ENCODE measurements at places on chromosomes 11 and 22.

- no peak for DNase-seq
These were observed 491.2 kb upstream of the LRRC4C start for GRCh38 chr11:41950470-41951143.

DNA sequence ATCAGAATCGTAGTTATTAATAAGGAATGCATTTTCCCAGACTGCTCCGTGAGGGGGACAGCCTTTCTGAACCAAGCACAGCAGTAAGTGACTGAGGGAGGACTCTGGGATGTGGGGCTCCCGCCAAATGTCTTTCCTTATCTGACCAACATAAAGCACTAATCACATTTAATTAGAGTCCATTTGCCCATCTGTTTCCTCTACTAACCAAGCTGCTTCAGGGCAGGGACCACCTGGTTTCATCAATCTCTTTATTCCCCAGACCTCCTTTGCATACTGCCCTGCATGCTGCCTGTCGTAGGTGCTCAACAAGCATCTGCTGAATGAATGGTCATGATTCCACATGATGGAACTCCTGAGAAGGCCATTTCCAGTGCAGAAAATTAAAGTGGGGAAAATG lies 29.4 kb downstream of the SMCO4 start:
- no peak for DNase-seq

DNA sequence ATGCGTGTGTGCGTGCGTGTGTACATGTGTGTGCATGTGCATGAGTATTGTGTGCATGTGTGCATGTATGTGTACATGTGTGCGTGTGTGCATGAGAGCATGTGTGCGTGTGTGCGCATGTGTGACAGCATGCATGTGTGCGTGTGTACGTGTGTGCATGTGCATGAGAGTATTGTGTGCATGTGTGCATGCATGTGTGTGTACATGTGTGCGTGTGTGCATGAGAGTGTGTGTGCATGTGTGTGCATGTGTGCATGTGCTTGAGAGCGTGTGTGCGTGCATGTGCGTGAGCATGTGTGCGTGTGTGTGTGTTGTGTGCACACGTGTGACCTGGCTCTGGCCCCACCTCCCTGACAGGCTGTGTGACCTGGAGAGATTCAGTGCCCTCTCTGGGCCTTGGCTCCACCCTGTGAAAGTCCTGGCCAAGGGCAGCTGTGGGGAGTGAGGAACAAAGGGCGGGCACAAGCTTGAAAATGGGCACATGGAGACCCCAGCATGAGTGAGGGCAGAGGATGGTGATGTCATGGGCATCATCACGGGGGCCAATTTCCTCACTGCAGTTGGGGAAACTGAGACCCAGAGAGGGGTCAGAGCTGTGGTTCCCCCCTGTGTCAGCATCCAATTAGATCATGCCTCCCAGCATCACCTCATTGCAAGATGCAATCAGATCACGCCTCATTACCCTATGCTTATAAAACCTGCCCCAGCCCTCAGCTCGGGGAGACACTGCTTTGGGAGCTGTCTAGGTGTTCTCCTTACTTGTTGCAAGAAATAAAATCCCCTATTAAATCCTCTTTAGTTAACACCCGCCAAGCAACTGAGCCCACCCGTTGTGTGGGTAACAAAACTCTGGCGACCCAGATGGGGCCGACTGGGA lies 658 bp downstream of the ACY3 start:
- DNase-seq = no peak

DNA sequence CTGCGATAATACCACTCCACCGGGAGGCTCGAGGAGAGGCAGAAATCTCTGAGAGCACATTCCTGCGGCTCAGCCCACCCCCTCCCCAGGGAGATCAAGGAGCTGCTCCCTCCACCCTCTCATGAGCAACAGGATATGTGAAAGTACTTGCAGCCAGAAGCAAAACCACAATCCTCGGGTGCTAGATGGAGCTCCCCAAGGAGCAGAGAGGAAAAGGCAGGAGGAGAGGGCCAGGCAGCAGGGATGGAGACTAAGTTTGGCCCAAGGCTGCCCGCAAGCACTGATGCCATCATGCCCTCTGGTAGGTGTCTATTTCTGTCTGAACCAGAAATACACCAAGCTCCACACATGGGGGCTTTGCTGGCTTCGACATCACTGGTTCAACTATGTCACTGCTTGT lies 22.3 kb downstream of the VPS37C start:
- DNase-seq = no peak

GRCh38 chr11:64844330-64845128 lies at the start of gene CDC42BPG:
CDC42BPG (minus strand) TSS chr11:64844653; CDS start chr11:64844569, 84 bp downstream.
- DNase-seq = peak; percentile 50

DNA sequence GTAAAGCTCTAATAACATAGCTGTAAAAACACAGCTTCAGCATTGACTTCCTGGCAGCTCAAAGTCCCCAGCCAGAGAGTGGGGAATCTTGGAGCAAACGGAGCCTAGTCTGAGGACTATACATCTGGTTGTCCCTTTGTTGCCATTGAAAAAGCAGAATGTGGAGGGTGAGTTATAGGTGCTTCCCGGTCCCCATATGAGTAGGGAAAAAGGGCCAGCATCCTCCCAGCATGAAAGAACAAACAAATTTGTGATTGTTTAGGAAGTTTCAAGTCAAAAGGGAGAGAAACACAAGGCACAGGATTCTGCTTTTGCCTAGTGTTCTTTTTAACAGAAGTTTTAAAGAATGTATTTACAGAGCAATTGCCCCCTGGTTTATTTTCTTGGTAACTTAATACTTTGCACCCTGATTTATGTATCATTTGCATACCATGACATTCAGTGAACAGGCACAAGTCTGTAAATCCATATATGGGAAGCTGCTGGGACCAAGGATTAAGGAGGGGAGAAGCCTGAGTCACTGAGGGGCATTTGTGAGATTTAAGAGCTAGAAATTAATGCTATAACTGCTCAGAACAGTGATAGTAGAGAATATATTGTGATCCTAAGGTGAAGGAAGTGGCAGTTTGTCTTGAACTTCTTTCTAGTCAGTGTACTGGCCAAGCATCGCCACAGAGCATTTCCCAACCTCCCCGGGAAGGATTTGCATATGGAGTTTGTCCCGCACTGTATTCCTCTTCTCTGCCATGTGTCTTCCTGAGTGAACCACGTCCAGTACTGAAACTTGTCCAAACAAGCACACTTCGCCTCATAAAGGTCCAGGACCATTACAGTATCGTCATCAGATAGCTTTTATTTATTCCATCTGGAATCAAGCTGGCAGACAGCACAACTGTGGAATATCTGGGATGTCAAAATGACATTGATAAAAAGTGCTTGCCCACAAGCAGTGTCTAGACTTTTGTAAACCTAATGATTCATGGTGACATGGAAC lies 103.0 kb downstream of the DBX1 start:
- no peak for DNase-seq

DNA sequence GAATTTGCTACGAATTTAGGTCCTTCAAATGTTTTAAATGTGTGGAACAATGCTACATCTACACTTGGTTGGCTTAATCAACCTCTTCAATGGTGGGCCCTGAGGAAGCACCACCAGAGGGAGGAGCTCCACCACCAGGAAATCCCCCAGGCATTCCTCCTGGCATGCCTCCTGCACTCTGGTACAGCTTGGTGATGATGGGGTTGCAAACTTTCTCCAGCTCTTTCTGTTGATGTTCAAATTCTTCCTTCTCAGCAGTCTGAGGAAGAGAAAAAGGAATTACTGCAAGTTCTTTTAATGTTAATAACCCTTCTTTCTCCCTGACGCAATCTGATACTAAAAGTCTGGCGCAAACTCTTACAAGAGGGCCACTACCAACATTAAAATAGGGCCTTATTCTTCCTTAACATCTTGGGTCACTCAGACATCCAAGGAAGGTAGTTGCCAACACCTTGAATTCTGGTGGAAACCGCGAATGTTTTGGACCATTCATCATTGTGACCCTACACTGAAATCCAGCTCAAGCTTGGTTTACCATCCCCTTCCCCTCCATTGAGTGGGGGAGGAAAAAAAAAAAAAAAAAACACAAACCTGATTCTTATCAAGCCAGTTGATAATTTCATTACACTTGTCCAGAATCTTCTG lies 4.2 kb downstream of the HSPA8 start:
- DNase-seq = no peak

- no peak for DNase-seq
These were observed 661.8 kb upstream of the B3GAT1 start for GRCh38 chr11:135073870-135074269.
